ENCODE measurements at places on chromosomes 6 and 20. TPM values are rescaled to one million over a fixed set of nuclear protein-coding genes. Genes with fewer than 3 reads are reported as not detected.

CDH22 gene
- total RNA-seq, result not detected

TMEM14B gene
- 253 TPM for total RNA-seq

LSM14B gene
- total RNA-seq, result 43.2 TPM

OR2H2 gene
- total RNA-seq, result not detected

ADGB gene
- total RNA-seq, result not detected

ANKEF1 gene
- total RNA-seq, result 2.8 TPM

TNF gene
- not detected for total RNA-seq

CTAGE9 gene
- not detected for total RNA-seq

BCAS1 gene
- 0.13 TPM for total RNA-seq

TFAP2D gene
- not detected for total RNA-seq

PRR18 gene
- total RNA-seq, result not detected

MICB gene
- total RNA-seq, result 4.9 TPM

NRSN1 gene
- total RNA-seq, result not detected

HCK gene
- total RNA-seq, result not detected

Data from SK-MEL-5 (cell line).